ENCODE measurements at places on chromosomes 7 and 10.

DNA sequence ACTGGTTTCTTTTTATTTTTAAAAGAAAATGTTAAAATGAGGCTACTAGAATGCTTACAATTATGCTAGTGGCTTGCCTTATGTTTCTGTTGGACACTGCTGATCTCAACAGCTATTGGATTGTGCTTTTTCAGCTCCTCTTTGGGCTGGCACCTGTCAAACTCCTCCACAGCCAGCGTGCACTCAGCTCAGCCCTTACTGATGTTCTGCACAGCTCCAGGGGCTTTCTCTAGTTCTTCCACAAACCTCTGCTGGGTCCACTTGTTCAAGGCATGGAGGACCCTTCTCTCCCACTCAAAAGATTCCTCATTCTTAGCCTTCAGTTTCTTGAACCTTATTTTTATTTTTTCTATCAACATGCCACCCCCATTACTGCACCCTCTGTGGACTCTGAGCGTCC, 96.0 kb downstream of the VIPR2 start:
- no peak for DNase-seq

DNA sequence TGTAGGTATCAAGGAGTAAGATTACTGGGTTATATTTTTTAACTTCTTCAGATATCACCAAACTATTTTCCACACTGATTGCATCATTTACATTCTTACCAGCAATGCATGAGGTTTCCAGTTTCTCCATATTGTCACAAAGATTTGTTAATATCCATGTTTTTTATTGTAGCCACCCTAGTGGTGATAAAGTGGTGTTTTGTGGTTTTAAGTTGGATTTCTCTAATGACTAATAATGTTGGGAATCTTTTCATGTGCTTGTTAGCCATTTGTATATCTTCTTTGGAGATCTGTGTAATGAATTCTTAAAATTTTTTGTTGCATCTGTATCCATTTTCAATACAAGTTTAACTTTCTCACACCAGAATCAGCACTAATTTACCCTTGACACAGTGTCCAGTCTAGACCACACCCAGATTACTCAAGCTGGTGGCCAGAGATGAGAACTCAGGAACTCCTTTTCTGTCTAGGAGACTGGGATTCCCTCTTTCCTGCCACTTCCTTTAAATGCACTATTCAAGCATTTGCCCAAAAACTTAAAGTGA, 67.0 kb upstream of the PLXDC2 start:
- DNase-seq = peak; percentile 90

GRCh38 chr10:84715911-84716310, 387.5 kb downstream of the CCSER2 start:
- DNase-seq = no peak

- no peak for DNase-seq
Observed at GRCh38 chr10:130885021-130885655, 426.4 kb downstream of the TCERG1L start.

DNA sequence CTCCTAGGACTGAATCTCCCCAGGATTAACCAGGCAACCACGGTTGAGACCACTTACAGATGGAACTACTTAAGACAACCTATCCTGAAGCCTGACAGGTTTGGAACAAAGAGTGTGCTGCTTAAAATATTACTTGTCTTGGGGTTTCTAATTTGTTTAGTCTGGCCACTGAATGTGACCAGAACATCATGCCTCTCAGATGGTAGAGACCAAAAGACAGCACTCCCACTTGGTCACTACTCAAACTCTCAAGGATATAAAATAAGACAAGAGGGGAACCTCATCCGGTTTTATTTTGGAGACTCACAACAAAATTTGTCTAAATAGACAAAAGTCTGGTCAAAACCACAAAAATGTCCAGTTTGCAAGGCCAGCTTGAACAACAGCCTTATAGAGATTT, 15.3 kb downstream of the MRPL32 start:
- DNase-seq = peak; percentile 62

- no peak for DNase-seq
Observed at GRCh38 chr10:93503075-93503474, 6.7 kb downstream of the CEP55 start.

DNA sequence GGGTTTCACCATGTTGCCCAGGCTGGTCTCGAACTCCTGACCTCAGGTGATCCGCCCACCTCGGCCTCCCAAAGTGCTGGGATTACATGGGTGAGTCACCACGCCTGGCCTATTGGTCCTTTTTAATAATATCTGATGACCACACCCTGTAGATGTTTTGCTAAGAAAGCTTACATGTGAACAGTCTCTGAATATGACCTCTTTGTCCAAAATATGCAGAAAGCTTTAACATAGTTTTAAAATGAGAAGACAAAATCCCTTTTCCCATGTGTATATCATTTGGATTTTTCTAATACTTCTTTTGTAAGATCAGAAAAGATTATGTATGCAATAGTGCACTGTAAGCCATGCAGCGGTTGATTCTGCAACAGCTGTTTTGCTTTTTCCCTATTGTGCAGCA, 38.5 kb downstream of the MCU start:
- peak; percentile 35 for DNase-seq

GRCh38 chr7:125033506-125033905, 103.9 kb upstream of the POT1 start:
- no peak for DNase-seq

- DNase-seq = no peak
Observed at GRCh38 chr10:47081264-47081663, 170.0 kb downstream of the PTPN20 start.

DNA sequence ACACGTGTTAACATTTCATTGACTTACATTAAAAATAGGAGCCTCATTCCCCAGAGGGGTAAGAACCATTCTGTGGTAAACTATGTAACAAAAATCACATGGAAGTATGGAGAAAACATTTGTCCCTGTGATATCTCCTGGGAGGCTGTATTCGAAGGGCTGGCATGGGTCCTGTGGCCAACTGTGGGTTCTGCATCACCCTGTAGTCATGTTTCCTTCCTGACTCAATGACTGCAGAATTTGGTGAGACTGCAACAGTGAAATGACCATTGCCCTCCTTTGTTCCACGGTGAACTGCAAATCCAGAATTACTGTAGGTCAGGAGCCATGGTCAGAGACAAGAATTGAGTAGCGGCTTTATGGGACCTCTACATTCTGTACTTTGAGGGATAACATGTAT, 3.6 kb upstream of the ZEB1 start:
- DNase-seq = peak; percentile 80

GRCh38 chr10:127041552-127041951, 136.3 kb downstream of the DOCK1 start:
- DNase-seq = peak; percentile 90

GRCh38 chr7:18504965-18505364, 9.4 kb downstream of the HDAC9 start:
- DNase-seq = no peak

Measured in astrocyte (in vitro differentiated cells and primary cell).